LoVo (cell line): ENCODE measurements at places on chromosomes 3 and 15.

GRCh38 chr15:77481670-77482069 is 61.0 kb downstream of the HMG20A start:
- no peak for DNase-seq

DNA sequence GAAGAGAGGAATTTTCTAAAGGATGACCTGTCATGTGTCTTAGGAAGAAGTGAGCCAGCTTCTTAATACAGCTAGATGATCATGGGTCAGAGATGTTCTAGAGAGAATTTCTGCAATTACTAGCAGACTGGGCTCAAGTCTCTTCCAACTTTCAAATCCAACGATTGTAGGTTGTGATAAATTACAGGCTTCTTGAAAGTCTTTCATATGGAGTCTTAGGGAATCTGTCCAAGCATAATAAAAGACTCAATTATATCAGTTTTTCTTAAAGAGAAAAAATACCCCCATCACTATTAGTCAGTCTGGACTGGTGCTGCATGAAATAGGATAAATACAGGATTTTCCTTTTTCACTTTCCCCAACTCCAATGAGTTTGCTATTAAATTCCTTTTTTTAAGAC is 59.1 kb downstream of the DRD3 start:
- no peak for DNase-seq

DNA sequence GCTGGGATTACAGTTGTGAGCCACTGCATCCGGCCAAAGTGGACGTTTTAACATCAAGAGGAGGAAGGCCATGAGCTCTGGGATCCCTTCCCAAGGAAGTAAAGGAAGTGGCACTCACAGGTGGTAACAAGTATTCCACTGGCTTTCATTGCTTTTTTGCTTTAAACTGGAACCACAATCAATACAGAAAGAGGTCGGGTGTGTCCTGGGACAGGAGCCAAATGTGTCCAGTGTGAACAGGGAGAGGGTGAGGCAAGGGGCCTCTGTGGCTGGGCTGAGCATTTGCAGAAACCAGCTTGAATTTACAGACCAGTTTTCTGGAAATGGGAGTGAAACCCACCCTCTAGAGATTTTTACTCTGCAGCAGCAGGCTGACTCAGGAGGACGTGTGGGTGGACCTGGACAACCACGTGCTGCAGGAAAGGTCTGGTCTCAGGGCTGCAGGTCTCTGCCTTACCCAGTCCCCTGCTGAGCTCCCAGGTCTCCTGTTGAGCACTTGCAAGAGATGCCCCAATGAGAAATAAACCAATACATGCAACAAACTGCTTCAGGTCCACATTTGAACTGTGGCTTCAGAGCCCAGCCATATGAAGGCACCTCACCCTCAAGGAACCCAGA is 42.8 kb upstream of the TMEM115 start:
- no peak for DNase-seq

DNA sequence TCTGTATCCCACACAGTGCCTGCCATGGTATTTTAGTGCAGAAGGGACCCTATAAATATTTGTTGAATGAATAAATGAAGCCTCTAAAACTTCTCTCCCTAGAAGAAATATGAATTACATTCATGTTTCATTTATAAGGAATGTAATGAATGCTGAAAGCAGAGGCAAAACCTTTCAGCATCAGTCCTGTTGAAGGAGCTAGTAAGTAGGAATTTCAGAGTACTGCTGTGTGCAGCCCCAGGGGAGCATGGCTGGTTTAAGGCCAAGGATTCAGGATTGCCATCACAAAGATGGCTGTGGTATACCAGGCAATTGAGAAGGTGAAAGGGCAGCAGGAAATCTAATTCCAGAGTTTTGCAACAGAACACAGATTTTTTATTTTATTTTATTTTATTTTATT is 1131.4 kb downstream of the IGSF11 start:
- no peak for DNase-seq

DNA sequence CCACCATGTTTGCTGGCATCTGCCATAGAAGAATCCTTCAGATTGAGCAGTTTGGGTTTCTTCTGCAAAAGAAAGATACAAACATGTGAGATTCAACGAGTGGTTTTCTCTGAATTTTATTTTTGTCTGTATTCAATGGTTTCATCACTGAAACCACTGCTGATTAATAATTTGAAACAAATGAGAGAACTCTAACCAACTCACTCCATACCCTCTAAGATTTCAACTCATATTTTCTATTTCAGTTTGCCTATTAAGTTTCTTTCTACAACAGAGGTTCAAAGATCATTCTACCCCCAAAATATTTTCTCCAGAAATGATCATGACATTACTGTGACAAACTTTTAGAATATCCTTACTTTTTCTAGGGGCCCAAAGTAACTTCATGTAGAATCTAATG is 38.7 kb upstream of the MAN2C1 start:
- no peak for DNase-seq

- no peak for DNase-seq
Measured at GRCh38 chr15:40538976-40539375, 25.9 kb downstream of the CCDC32 start.

- no peak for DNase-seq
Measured at GRCh38 chr3:72134989-72135451, 350.1 kb upstream of the PROK2 start.

DNA sequence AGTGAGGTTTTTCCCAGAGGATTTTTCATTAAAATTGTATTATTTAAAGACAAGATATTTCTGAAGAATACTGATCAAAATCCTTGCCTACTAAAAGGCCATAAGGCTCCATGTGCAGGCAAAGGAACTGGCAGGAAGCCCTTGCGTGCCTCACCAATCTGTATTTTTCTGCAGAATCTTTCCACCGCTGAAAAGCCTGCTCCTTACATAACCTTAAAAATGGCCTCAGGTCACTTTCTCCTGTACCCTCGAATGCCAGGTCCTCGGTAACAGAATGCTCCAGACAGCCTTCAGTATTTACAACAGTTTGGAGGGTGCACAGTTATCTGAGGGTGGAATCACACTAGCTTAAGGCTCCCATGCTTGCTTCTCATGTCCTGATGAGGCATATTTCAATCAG is 3.2 kb downstream of the MORC1 start:
- DNase-seq: no peak

GRCh38 chr3:28615071-28615470 is 266.4 kb upstream of the AZI2 start:
- no peak for DNase-seq

DNA sequence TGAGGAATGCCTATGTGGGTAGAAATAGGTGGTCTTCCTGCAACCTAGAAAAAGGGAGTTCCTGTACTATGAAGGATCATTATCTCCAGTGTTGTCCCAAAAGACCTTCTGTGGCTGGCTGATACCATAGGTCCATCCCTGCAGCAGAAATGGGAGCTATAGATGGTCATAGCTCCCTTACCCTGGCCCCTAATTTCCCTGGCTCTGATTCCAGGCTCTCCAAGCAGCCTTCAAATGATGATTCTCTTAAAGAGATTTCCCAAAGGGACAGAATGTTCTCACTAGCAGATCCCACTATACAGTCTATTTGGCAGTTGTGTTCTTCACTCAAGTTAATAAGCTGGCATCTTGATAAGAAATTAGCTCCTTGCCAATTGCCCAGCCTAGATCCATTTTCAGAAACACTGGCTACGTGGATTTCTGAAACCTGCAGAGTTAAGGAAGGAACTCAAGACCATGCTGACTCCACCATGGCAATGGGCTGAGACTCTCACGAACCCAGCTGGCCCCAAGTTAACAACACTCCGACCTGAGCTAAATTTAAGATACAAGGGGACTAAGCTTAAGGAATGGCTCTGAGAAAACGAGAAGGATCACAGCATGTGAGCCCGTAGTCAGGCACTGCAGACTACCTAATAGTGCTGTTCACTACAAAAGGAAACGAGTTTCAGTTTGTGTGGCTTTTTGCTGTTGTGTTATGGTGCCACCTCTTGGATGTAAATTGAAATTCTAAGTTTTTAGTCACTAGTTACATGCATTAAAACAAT is 11.4 kb downstream of the C15orf40 start:
- DNase-seq: peak; percentile 30

DNA sequence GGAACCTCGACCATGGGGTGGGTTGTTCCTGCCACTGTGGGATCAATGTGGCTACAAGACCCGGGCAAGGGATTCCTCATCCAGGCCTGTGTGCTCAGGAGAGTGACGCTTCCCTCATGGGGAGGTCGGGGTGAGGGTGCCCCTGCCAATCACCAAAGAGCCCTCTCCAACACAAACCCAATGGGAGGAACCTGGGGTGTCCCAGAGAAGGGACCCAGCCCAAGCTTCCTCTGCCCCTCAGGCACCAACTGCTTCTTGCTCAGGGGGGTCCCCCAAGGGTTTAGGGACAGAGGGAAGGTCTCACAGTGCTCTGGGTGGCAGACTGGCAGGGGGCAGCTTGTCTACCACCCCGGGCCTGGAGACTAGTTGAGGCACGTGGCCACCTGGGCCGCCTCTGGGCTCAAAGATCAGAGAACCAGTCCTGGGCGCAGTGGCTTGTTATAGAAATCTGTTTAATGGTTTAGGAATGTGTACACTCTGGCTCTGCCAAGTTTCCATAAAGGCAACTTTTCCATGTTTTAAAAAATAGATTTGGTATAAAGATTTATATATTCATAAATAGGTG is 26.6 kb downstream of the GP9 start:
- no peak for DNase-seq
